HS-27A (cell line): ENCODE measurements at places on chromosomes 1 and 21.

GRCh38 chr1:234629026-234629425, 19.0 kb upstream of the IRF2BP2 start:
- DNase-seq, result no peak

DNA sequence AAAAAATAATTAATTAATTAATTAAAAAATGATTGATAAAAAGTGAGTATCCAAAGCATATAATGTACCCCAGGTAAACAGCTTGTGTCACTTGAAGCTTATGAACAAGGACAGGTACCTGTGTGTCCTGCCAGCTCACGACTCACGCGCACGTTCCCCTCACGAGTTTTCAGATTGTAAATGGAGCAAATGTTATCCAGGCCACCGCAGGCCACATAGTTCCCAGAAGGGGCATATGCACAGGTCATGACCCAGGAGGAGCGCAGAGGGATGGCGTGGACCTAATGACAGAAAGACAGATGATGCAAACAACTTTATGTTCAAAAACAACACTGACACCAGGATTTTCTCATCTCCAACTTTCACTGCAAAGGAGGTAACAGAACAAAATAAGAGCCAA, 26.0 kb upstream of the NADK start:
- DNase-seq, result no peak

GRCh38 chr1:3290438-3290837, 164.0 kb upstream of the ARHGEF16 start:
- DNase-seq, result no peak

DNA sequence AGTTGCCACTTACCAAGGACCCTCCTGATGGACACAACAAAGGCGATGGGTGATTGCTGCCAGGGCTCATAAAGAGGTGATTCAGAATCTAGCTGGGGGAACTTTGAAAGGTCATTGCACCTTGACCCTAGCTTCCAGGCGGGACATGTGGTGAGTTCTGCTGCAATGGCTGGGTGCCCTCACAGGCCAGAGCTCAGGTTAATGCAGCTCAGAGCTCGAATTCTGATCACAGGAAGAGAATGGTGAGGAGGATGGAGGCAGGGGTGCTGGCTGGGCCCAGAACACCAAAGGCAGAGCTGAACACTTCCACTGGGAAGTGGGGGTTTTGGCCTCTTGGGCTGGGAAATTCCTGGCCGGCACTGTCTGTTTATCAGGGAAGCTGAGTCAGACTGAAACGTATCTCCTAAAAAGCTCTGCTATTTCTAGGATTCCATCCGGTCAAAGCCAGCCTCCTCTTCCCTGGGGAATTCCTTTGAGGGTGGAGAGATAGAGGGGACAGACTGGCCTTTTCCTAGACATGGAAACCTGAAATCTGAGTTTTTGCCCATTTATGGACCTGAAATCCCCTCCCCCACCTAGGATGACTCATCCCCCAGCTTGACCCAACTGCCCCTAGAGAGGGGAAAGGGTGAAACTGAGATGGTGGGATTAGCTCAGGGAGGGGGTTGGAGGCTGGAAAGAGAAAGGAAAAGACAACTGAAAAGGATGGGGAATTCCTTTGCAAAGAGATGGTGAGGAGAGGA, 27.2 kb downstream of the NUAK2 start:
- DNase-seq, result peak; percentile 93

GRCh38 chr1:96364576-96364975, 357.0 kb upstream of the PTBP2 start:
- no peak for DNase-seq

DNA sequence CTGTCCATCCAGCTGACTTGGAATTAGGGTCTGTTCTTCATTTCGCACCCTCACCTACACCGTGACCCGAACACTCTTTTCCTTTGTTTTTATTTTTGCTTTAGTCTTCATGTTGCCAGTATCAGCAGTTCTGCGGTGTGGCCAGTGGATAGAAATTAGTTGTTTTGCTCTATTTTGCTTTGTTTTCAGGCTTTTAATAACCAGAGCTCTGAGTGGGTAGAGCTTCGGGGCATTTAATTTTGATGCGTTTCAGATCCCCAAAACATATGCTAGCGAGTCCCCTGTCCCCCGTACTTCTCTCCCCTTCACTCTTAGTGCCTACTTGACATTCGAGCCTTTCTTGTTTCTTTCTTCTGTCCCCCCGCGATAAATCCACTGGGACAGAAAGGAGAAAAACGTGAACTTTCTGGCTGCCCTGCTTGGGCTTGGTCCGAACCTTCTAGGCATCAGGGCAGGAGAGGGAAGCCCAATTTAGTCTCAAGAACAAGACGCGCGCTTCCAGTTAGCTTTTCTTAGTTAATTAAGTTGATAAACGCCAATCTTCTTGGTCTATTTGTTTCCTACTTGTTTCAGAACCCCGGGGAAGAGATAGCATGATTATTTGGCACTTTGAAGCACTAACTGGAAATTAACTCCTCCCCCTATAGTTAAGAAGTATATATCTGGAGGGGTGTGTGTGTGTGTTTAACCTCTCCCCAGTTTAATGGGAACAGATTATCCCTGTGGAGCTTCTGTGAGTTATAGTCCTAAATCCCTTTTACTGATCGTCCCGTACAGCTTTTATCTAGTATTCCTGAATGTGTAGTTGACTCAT, 839 bp downstream of the SWT1 start:
- DNase-seq, result no peak

DNA sequence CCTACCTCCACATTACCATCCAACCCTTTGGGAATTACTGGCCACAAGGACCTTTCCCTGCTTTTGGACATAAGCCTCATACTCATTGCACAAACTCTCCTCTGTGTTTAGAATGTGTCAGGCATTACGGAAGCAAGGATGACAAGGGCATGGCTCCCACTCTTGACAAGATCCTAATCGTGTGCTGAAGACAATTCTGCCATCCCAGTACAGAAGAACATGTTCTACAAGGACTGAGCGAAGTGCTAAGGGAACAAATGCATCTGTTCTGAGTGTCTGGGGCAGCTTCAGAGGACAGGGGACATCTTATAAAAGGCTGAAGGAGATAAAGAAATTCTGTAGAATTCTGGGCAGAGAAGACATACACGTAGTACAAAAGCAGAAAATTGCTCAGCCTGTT, 378.5 kb upstream of the CAMK1G start:
- DNase-seq, result no peak

GRCh38 chr1:189538271-189538670, 939.4 kb downstream of the BRINP3 start:
- DNase-seq, result no peak

DNA sequence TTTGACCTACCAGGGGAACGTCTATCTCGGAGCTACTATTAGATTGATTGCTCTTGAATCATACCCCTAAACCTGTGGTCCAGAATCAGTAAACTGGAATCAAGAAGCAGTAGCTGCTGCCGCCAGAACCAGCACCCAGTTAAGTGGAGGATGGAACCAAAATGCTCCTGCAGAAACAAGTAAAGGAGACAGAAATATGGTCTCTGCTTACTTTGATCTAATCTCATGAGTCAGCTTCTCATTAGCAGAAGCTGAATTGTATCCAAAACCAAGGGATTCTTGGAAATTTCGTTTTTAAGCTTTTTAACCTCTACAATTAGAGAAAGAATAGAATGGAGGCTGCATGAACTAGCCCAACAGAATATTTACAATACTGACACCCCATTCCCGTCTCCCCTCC, 42.6 kb upstream of the PIGV start:
- DNase-seq, result no peak

DNA sequence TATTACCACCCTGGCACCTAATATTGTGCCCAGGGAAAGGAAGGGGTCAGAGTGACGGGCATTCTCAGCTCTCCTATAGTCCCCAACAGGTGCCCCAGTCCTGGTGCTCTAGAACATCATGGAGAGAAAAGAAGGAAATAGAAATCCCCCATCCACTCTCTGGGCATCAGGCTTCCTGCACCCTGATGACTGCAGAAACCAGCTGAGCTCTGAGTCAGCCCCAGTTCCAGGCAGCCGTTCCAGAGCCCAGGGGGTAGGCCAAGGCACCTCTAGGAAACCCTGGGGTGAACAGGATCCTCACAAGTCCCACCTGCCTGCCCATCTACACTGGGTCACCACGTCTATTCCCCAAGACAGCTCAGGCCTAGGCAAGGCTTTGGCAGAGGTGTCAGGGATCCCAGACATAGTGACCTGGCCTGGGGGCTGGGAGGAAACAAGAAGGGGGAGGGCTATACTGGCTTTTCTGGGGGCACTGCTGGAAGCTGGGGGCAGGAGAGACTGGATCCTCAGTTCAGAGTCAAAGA, 709 bp downstream of the NECTIN4 start:
- no peak for DNase-seq

DNA sequence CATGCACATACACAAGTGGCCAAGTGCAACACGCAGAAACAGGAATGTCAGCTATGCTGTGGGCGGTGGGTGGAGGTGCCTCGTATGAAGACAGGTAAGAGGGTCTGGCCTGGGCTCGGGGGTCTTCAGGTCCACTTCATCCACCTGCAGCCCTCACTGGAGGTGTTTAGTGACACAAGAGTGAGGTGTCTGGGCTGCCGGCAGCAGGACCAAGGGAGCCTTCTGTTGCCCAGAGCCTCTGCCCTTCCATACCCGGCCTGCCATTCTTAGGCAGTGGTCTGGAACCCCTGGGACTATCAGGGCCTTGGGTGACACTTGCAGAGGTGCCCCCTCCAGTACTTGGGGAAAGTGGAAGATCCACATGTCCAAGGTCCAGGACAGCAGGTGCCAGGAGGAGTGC, 21.7 kb upstream of the ACTRT2 start:
- no peak for DNase-seq

DNA sequence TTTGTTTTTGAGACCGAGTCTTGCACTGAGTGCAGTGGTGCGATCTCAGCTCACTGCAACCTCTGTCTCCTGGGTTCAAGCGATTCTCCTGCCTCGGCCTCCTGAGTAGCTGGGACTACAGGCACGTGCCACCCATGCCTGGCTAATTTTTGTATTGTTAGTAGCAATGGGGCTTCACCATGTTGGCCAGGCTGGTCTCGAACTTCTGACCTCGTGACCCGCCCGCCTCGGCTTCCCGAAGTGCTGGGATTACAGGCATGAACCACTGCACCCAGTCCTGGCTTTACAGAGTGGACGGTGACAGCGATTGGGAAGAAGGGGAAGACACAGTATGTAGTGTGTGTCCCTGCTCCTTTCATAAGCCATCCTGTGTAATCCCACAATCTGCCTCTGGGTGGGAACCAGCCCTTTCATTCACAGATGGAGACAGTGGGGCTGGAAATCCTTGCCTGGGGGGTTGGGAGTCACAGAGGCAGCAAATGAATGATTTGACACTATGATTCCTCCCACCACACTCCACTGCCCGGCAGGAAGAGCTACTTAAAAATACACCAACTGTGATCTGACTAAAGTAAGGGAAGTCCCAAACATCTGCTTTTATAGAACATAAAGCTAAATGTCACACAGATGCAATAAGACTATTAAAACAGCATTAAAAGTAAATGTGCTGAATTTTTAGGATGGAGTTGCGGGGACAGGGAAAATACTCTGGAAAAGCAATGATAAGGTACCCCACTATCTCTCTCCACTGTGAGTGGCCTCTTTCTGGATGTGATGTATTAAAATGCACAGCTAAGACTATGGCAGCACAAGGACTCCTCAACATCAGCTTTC, 4.5 kb downstream of the PARP1 start:
- no peak for DNase-seq

GRCh38 chr1:183885142-183885735, 80.3 kb downstream of the RGL1 start:
- no peak for DNase-seq

GRCh38 chr1:56268519-56269140, 310.7 kb downstream of the PLPP3 start:
- DNase-seq, result no peak

DNA sequence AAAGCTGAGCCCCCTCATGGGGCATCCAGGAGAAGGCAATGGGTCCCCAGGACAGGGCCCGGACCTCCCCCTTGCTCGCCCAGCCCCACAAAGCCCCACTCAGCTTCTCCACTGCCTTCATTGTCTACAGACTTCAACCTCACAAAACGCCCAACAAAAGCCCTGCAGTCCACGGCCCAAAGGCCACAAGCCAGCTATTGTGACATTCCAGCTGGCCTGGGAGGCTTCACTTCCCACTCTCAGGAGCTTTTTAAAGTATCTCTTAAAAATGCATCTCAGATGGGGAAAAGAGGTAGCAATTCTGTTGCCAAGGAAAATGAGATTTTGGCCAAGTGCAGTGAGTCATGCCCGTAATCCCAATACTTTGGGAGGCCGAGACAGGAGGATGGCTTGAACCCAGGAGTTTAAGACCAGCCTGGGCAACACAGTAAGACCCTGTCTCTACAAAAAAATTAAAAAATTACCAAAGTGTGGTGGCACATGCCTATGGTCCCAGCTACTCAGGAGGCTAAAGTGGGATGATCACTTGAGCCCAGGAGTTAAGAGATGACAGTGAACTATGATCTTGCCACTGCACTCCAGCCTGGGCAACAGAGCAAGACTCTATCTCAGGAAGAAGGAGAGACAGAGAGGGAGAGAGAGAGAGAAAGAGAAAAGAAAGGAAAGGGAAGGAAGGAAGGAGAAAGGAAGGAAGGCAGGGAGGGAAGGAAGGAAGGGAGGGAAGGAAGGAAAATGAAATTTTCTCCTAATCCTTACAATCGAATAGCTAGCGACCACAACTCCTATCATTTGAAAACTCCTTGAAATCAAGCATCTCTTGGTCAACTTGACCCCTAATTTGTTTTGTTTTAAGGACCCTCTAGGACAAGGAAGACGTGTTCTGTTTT, 31.4 kb upstream of the TARDBP start:
- no peak for DNase-seq

DNA sequence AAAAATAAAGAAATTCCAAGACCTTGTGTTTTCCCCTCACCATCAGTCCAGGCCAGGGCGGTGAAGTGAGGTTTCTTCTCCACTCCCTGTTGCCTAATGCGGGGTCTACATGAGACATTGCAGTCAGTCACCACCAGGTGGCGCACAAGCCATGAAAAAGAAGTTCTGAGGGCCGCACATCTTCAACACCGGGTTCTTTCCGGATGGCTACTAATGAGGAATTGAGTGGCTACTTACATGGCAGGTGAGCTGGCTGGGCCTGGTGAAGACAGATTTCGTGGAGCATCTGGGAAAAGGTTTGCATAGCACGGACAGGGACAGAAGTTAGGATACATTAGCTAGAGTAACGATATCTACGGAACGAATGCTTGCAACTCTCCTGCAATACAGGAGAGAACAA, 15.8 kb upstream of the S100A11 start:
- peak; percentile 31 for DNase-seq

GRCh38 chr1:169307176-169307575, 60.4 kb downstream of the NME7 start:
- no peak for DNase-seq

DNA sequence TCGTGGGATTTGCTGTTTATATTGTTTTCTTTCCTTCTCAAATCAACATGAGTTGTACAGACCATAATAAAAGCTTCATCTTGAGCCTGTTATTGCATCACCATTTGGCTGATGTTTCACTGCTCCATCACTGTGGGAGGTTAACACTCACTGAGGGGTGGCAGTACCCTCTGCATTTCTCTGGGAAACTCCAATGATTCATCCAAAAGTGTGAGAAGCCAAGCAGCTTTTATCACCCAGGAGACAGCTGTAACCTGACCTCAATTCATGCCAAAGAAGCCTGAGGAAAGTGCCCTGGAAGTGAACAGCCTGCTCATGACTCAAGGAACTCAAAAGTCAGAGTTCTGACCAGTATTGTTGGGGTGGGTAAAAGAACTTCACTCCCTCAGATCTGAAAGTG, 84.1 kb downstream of the GPR88 start:
- DNase-seq, result peak; percentile 95

- DNase-seq, result no peak
Measured at GRCh38 chr1:193412748-193413147, 226.3 kb upstream of the B3GALT2 start.

- no peak for DNase-seq
Measured at GRCh38 chr1:227068883-227069282, 128.8 kb downstream of the COQ8A start.
